ENCODE measurements at places on chromosomes 5 and 9.

GRCh38 chr9:112278152-112278551, 55.3 kb downstream of the PTBP3 start:
- no peak for DNase-seq

DNA sequence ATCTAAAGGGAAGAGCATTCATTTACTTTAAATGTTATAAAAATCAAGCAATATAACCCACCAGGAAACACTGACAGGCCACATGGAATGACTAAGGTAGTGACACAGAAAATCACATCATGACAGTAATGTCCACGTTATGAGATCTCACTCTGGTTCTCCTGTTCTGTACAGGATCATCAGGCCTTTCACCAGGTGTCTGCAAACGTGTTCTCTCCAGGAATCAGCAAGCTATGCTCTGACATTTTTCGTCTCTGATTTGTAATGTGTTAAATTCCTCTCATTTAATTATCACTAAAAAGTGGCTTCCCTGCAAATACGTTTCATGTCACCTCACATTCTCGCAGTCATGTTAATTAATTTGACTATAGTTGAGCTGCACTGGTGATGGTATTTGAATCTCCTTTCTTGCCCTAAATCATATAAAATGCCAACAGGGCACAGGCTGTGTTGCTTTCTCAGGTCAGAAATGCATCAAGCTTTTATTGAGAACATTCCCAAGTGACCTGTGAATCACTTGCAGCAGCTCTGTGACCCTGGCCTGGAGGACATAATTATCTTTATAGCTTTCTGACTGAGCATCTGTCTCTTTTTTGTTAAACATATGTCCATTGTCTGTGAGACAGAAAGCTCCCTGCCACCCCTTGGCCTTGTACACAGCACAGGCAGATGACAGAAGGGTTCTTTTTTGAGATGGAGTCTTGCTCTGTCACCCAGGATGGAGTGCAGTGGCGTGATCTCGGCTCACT, 196.2 kb downstream of the DIRAS2 start:
- no peak for DNase-seq

- peak; percentile 15 for DNase-seq
Measured at GRCh38 chr9:96217294-96217707, 84.7 kb downstream of the HSD17B3 start.

DNA sequence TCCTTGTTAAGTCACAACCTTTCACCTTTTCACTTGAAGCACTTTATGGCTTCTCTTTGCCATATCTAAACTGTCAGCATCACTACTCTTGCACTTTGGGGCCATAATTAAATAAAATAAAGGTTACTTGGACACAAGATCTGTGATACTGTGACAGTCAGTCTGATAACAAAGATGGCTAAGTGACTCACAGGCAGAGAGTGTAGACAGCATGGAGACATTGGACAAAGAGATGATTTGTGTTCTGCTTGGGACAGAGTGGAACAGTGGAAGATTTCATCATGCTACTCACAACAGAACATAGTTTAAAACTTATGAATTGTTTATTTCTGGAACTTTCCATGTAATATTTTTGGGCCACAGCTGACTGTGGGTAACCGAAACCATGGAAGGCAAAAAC, 81.7 kb upstream of the SMC5 start:
- DNase-seq: peak; percentile 29

GRCh38 chr5:42837601-42838000, 25.9 kb upstream of the SELENOP start:
- DNase-seq: no peak

- DNase-seq: no peak
Measured at GRCh38 chr9:20292002-20292401, 330.3 kb downstream of the MLLT3 start.

- DNase-seq: no peak
Measured at GRCh38 chr9:126796758-126797157, 8.1 kb upstream of the ZBTB43 start.

DNA sequence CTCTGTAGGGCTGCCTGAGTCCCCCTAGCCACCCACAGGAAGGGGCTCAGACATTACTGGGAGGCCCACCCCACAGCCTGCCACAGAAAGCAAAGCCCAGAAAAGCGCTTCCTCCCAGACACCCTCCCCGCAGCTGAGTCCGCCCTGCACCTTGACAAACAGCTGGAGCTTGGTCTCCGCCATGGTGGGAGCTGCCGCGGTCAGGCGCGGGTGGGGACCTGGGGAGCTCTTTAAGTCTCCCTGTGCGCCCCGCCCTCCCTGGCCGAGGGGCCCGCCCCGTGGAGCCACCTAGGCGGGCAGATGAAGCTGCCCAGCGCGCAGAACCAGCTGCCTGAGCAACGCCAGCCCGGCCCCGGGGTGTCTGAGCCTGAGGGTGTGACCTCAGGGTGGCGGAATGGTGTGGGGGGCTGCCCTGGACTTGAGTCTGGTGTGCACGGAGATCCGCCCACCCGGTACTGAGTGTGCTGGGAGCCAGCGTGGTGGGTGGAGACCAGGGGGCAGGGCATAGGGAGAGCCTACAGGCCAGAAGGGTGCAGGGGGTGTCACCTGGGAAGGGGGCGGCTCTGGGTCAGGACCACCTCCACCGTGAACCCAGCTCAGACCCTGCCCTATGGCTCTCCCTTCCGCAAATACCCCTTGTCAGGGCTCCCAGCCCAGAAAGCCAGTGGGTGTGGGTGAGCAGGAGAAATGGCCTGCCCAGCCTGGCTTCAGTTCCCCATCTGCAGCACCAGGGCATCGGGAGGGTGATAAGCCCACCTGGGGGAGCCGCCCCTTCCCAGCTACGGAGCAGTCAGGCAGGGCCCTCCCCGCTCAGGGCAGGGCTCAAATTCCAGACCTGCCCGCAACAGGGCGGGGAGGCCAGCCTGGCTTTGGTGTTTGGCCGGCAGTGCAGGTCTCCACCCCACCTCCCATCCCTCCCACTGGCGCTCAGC, at the start of gene CLIC3:
Gene CLIC3, minus strand, starts transcription at position 208 of the 932 bp plus-strand sequence. Its CDS starts 25 bp downstream, at position 183.
- no peak for DNase-seq

DNA sequence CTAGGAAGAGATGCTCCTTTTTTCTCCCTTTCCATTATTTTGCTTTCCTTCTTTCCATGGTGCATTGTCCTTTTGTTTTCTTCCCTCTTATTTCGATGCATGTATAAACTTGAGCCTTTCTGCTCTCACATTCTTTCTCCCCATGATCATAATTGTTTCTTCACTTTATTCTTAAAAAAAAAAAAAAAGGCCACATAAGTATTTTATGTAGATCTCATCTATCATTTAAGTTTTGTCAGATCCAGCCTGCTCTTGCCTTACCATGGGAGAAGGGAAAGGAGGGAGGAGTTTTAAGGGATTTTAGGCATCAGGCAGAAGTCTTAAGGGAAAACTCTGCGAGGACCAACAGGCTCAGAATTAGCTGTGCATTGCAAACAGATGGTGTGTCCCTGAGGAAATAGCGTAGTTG, 11.1 kb downstream of the TGFBR1 start:
- DNase-seq: no peak

- DNase-seq: no peak
Measured at GRCh38 chr9:571741-572140, 269.8 kb upstream of the DMRT1 start.

DNA sequence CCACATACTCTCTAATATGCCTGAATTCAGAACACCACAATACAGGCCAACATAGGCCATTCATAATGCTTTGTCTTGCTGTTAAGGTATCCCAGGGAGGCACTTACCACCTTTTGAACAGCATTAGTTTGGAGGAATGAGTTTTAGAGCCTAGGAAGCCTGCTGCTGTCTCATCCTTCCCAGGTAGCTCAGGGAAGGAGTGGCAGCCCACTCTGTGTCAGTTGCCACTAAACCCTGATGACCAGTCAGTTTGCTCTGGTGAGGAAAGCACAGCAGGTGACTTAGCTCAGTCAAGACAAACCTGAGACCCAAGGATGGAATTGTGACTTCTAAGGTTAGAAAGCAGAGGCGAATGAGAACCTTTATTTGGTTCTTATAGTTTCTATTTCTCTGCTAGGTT, 337.4 kb upstream of the ATP10B start:
- no peak for DNase-seq

DNA sequence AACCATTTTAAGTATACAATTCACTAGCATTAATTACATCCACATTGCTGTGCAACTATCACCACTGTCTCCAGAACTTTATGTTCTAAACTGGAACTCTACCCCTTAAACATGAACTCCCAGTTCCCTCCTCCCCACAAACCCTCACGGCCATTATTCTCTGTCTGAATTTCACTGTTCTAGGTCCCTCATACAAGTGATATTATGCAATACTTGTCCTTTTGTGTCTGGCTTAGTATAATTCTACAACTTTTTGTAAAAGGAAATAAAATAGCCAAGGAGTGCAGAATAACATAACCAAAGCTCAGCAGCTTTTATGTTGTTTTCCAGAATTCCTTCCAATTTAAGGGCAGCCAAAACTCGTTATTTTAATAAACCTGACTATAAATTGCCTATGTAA, 53.2 kb downstream of the NAA35 start:
- DNase-seq: no peak

DNA sequence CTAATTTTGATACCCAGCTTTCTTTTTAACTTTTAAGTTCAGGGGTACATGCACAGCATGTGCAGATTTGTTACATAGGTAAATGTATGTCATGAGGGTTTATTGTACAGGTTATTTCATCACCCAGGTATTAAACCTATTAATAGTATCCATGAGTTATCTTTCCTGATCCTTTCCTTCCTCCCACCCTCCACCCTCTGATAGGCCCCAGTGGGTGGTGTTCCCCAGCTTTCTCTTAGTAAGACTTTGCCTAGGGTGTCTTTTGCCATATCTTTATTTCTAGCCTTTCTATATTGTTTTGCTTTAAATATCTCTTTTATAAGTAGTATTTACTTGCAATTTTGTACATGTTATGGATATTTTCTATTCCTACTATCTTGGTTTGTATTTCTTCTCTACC, 243.7 kb downstream of the SGCD start:
- DNase-seq: no peak

- no peak for DNase-seq
Measured at GRCh38 chr5:64026493-64026892, 64.2 kb upstream of the HTR1A start.

DNA sequence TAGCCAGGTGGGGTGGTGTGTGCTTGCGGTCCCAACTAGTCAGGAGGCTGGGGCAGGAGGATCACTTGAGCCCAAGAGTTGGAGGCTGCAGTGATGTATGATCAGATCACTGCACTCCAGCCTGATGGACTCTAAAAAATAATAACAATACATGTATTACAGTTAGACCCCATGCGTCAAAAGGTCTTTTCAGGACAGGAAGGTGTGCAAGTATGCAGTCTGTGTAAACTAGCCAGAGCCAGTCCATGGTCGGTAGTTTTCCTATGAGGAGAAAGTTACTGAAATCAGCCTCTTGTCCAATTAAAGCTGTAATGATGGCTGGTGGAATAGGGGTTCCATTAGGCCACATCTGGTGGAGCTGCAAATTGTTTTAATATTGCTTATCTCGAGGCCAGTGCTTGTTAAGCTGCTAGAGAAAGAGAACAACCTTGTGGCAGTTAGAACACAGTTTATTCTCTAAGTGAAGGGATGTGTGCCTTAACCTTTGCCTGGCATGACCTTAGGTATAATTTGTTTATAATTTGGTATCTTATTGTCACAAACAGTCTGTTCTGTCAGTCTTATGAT, 1.5 kb upstream of the STOM start:
- no peak for DNase-seq

DNA sequence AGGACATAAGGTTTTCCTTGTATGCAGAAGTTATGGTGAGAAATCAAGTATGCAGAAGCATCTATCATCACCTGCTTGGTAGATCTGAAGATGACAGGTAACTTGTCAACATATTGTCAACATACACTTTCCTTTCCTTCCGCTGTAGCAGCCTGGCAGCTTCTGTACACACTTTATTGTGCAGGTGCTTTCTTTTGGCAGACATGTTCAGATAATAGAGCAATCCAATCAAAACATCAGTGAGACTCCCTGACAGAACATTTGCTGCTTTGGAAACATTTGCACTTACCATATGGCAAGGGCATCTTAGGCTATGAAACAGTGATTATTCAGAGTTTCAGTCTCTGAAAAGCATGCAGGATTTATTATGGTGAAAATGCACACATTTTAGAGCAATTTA, 161.1 kb upstream of the CDH12 start:
- no peak for DNase-seq

GRCh38 chr5:98735806-98736507, 37.5 kb upstream of the RGMB start:
- DNase-seq: no peak

DNA sequence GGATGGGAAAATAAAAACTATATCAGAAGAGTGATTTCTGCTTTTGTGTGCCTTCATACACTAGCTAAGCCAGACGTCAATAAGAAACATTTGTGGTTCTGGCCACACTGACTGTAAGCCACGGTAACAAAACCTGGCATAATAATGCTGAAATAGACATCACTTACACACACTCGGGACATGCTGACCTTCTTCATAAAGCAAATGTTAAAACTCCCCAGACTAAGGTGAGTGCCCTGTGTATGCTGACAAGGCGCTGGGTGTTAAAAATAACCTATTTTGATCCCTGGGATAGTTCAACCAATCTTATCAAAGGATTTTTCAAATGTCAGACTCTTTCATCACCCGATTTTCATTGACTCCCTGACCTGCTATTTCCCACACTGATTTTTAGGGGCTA, 337.0 kb downstream of the RAB3C start:
- no peak for DNase-seq

DNA sequence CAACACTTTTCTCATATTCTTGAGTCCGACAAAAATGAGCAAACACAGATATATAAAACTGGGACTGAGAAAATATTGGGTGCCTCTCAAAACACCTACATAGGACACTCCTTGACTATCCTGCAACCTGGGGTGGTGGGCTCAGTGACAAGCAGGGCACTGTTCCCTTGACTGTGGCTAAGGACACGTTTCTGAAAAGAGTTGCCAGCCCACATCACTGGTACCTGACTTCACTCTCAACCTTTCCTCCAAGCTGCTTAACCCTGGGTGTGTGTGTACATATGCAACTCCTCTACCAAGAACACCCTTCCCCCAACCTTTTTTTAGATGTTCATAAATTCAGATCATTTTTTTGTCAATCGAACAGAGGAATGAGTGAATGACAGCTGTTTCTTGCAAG, 148.7 kb downstream of the ACTL7B start:
- no peak for DNase-seq

DNA sequence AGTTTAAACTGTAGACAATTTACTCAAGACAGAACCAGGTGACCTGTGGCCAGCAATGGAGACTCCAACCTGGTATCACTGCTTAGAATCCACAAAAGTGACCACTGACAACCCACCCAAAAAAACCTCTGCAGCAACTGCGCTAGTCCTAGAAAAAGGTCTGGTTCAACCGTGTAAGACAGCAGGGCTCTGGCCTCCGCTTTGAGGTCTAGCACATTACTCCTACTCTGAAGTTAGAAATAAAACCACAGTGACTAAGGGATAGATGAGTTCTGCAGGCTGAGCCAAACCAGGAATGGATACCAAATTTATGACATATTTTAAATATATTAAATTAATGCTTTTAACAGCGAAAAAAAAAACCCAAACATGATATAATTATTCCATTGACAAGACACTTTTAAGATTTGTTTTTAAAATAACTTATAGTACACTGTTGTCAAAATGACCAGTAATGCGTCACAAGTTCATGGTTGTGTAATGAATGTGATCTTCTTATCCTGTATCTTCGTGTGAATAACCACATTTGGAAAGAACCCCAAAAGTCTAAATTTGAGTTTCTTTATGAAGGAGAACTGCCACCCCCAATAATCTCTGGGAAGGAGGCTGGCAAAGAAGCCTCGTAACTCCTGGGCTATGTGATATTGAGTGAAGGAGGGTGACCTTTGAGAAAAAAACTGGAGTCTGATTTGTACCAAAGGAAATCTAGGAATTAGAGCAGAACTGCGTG, 101.9 kb upstream of the SLC44A1 start:
- DNase-seq: no peak

GRCh38 chr5:148934895-148935400, 108.5 kb downstream of the ADRB2 start:
- no peak for DNase-seq
